ENCODE measurements at places on chromosomes 12 and 14. TPM values are rescaled to one million over a fixed set of nuclear protein-coding genes. Genes with fewer than 3 reads are reported as not detected.

CLEC14A gene
- total RNA-seq: 33.1 TPM

PSMB5 gene
- total RNA-seq: 111 TPM

- DNase-seq: no peak
These were observed 117.7 kb upstream of the NCOR2 start for GRCh38 chr12:124684971-124685688.

DNA sequence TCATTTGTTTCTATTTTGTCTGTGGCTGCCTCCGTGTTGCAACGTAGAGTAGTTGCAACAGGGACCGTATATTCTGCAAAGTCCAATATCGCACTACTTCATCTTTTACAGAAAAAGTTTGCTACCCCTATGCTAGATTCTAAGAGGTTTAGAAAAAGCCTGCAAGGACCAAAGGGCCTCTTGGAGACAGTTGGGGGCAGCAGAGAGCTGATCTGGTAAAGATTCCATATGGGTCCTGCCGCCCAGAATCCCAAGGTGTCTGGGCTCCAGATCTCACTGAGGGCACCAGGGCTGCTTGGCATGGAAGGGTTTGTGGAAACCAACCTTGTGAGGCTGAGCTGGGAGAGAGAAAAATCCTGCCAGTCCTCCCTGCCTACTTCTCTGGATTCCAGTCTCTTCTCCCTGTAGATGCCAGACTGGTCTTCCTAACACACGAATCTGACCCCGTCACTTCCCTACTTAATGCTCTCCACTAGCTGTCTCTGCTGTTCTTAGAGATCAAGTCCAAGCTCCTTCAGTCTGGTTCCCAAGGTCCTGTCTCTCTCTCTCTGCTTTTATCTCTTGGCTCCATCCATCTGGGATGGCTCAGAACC is 74.6 kb downstream of the GLRX5 start:
- no peak for DNase-seq

- no peak for DNase-seq
These were observed 55.8 kb upstream of the METAP2 start for GRCh38 chr12:95418142-95418541.

GRCh38 chr12:77847680-77848431 is 17.2 kb downstream of the NAV3 start:
- no peak for DNase-seq
